ENCODE measurements at places on chromosomes 5 and 9. TPM values are rescaled to one million over a fixed set of nuclear protein-coding genes. Genes with fewer than 3 reads are reported as not detected.

HSPB3 gene
- not detected for total RNA-seq

ARHGEF28 gene
- 0.11 TPM for total RNA-seq

DNA sequence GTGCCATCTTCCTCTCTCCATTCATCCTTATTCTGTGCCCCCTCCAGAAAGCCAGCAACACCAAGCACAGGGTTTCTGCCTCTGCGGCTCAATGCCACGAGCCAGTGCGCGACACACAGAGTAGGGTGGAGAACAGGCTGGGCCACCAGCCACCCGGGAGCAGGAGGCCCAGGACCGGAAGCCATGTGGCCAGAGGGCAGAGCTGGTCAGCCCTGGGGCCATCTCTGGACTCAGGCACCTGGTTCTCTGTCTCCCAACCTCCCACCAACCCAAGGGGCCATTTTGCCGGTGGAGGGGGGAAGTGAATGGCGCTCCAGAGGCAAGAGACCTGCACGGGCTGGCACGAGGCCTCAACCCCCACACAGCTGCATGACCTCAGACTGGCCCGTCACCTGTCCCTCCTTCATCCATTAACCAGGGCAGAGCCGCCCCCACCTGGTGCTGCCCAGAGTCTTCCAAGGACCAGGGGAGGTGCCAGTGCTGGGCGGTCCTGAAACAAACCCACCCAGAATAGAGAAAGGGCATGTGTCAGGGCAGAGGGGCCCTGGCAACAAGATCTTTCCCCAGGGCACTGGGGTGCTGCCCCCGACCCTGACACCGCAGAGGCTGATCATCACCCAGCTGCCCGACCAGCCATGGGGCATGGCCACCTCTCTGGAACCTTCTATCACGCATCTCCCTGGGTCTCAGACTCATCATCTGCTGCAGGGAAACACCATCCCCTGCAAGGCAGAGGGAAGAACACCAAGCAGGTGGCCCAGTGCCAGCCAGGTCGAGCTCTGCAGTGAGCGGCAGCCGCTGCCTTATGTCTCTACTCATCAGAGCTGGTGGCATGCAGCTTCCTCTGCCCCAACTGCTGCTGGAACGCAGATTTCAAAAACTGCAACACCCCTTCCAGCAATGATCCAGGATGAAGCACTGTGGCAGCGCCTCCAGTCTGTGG is 11.9 kb downstream of the VAV2 start:
- H3K4me1 ChIP-seq: no peaks in the 10 kb centered on the region
- DNase-seq: no peak
- no peak overlapping the region for H3K27ac ChIP-seq
- H3K4me3 ChIP-seq: no peak overlapping the region

- H3K36me3 ChIP-seq: no peaks in the 10 kb centered on the region
- no peaks in the 10 kb centered on the region for H3K27me3 ChIP-seq
- H3K4me1 ChIP-seq: no peaks in the 10 kb centered on the region
Measured at GRCh38 chr5:17748941-17749340, 114.7 kb downstream of the TAF11L14 start.
